ENCODE measurements at places on chromosomes 12 and 14.
A peak's percentile ranks its signal among the peaks of the same experiment; 100 is the strongest.

- no peak for DNase-seq
These were observed 53.9 kb upstream of the DCD start for GRCh38 chr12:54701940-54702592.

DNA sequence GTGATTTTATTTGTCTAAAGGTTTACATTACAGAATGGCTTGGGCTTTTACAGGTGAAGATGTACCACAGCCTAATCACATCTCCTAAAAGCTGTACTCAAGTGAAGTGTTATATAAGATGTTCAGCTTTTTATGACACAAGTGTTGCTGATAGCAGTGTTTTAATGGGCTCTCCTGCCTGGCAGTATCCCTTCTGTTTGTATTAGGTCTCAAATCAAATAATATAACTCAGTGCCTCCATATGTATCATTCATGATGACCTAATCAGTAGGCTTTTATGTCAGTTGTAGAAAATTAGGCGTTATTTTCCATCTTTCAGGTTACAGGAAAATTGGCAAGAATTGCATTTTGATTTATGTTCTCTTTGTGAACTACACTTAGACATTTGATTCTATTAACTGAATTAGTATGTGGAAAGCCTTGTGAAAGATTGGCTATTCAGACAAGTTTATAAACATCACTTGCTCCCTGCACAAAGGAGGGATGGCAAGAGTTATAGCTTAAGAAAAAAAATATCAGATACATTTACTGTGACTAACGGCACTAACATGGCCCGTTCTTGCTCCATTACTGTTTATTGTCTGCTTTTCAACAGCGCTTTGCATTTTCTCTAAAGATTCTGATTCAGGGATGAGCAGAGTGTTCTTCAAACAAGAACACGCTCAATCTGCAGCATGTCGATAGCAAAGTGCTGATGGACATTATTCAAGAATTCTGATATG, 143.7 kb upstream of the DIO2 start:
- DNase-seq: no peak

DNA sequence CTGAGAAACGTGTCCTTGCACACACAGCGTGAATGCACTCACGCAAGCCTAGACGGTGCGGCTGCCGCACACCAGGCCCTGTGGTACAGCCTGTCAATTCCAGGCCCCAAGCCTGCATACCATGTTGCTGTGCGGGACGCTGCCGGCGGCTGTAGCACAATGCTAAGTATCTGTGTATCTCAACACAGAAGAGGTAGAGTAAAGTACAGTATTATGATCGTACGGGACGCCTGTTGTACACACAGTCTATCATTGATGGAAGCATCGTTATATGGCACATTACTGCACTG, 45.0 kb downstream of the AMN start:
- no peak for DNase-seq

GRCh38 chr14:96251656-96252155, 4.3 kb upstream of the BDKRB1 start:
- no peak for DNase-seq

DNA sequence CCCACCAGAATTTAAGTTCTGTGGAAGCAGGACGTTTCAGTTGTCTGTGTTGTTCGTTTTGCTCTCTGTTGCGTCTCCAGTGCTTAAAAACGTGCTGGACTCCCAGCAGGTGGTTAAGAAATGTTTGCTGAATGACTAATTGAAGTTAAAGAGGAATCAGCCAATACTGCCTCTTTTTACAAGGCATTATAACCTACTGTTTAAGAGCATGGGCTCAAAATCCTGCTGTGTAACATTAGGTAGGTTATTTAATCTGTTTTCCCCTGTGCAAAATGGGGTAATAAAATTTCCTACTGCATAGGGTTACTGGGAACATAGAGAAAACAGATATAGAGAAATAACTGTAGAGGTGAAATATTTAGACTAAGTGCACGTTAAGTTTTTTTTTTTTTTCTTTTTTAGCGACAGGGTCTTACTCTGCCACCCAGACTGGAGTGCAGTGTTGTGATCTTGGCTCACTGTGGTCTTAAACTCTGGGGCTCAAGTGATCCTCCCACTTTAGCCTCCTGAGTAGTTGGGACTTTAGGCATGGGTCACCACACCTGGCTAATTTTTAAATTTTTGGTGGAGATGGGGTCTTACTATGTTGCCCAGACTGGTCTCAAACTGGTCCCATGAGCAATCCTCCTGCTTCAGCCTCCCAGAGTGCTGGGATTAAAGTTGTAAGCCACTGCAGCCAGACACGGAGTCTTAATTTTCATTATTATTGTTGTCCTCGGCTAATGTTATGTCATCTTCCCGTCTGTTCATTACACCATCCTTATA, 139.4 kb upstream of the PRICKLE1 start:
- no peak for DNase-seq

DNA sequence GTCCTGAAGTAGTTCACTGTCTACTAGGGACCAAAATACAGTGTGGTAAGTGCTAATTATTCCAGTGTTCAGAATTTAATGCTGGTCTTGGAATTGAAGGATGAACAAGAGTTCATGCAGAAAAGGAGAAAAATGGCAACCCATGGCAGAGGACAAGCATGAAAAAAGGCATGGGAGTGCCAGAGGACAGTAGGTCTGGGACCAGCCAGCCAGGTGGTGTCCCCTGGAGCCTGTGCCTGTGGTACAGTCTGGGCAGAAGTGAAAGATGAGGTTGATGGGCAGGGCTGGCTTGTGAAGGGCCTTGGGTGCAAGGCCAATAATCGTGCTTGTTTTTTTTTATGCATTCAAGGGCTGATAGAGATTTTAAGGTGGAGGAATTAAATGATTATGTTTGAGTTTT, 21.0 kb downstream of the C12orf75 start:
- no peak for DNase-seq

DNA sequence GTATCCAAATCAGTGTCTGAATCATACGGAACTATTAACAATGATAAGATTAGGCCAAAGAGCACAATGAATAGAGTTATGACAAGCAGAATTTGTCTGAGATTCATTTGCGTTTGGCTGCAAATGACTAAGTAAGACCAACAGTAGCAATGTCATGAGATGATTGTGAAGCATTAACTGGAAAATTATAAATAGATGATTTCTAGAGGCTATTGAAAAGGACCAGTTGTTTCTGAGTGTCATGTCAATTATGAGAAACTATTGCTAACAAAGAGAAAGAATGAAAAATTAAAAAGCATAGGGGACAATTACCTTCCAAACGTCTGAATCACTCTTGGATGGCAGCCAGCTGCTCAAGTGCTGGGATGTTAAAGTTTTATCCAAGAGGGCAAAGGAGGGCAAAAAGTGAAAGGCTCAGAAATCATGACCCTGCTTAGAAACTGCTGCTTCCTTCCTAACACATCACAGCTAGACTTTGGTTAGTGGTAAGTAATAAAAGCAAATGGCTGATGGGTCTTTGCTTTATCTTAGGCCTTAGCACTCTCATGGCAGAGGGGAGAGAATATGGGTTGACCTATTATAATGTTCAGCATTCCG, 89.0 kb downstream of the AKAP6 start:
- no peak for DNase-seq

DNA sequence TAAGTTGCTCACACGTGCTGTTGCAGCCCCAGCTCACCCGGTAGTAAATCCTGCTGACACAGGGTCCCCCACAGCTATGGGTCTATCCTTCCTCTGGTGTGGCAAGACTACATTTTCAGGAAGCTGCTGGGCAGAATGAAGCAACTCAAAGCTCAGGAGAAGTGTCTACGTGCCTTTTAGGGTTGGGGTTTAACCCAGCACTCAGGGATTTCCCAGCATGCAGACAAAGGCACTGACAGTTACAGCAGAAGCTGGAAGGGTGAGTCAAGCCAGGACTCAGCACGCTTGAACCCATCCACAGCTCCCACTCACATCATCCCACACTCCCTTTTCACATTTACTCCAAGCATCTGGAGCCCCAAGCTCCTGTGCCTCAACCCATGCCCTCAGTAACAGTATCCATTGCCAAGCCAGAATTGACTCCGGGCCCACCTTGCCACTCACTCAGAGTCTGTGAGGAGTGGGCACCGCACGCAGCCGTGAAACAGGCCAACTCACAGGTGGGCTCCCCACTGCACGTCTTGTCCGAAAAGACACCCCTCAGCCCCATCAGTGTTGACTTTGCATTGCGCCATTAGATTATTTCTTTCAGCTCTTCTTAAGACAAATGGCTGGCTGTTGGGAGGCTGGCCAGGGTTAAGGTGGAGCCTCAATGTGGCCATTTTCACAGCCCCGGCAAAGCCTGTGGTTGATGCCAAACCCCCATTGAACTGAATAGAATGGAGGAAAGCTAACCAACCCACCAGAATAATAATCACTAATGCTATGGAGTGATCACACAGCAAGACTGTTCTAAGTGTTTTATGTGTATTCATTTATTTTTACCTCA, 59.6 kb downstream of the ZFP36L1 start:
- DNase-seq: peak; percentile 55

DNA sequence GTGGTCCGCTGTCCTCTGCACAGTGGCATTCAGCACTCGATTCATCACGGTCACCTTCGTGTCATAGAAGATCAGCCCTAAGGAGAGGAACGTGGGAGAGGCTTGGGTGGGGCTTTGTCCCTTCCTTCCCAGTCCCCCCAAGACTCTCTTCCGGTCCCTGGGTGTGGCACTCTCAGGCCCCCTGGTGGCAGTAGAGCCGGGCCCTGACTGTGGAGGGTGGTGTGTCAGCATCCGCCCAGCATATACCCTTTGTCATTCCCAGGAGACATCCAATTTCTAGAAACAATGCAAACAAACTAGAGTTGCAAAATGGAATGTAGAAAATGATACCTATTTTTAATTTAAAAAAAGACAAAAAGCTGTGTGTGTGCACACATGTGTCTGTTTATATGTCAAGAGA, 45.0 kb downstream of the TRAFD1 start:
- no peak for DNase-seq

GRCh38 chr12:75865315-75865714, 166.3 kb downstream of the PHLDA1 start:
- DNase-seq: no peak

DNA sequence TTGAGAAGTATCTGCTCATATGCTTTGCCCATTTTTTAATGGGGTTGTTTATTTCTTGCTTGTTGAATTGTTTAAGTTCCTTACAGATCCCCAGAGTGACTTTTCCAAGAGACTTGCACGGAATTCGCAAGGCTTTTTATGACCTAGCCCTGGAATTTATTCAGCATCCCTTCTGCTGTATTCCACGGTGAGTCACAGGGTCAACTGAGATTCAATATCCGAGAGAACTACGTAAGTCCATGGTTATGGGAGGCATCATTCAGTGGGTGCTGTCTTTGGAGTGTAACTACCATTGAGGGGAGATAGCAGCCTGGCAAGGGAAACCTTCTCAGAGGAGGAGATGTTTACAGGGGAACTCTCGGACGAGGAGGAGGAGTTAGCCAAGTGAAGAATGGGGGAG, 20.9 kb upstream of the GPRC5A start:
- DNase-seq: no peak

- DNase-seq: no peak
These were observed 89.2 kb downstream of the OTOGL start for GRCh38 chr12:80188576-80188975.

DNA sequence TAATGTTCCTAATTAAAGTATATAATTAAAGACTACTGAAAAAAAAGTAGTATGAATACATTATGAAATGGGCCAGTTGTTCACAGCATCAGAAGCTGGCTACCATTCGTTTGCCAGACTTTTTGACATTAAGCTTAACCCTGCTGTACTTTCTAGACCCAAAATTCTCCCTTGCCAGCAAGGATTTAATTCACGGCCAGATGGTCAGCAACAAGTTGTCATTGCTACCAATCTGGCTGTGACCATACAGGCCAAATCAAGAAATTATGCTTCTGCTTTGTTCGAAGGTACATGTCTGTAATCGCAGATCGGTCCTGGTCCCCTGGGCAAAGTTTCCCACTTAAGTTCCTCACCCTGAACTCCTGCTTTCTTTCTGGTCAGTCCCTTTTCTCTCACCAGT, 217.7 kb upstream of the ATXN7L3B start:
- no peak for DNase-seq

- DNase-seq: no peak
These were observed 69.2 kb upstream of the PSMA6 start for GRCh38 chr14:35222872-35223466.

- DNase-seq: no peak
These were observed 77.2 kb downstream of the NAV3 start for GRCh38 chr12:77907936-77908335.

DNA sequence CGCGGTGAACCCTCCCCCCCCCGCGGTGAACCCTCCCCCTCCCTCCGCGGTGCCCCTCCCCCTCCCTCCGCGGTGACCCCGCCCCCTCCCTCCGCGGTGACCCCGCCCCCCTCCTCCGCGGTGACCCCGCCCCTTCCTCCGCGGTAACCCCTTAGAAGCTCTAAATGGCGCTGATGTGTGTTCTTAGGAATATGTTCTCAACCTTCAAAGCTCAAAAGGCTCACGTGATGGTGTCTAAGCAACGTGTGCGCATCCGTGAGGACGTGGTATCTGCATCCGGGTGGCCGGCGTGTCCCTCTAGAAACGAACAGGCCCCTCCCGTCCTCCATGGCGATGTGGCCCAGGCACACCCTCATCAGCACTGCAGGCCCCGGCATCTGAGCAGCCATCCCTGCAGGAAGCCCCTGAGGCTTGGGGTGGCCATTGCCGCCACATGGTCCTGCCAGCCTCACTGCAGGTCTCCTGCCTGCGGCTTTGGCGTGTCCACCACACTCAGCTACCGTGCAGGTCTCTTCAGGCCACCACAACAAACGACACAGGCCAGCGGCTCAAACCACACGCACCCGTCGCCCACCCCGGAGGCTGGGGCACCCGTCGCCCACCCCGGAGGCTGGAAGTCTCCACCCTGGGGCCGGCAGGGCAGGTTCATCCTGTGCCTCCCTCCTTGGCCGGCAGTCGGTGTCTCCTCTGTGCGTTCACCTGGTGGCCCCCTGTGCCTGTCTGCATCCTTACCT, 14.5 kb upstream of the FBRSL1 start:
- no peak for DNase-seq

GRCh38 chr12:662566-663292, 516 bp downstream of the NINJ2 start:
- DNase-seq: no peak

DNA sequence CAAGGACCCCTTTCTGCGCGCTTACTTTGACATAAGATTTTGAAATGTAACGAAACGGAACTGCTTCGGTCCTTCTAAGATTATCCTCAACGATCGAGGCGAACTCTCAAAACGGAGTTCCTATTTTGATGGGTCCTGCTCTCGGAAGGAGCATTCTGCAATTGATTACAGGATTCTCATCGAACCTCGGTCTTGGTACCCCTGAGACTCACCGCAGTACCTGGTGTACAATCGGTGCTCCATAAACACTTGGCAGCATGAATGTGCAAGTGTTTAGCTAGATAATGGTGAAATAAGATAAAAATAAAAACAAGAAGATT, 530 bp upstream of the NEMF start:
- DNase-seq: no peak

DNA sequence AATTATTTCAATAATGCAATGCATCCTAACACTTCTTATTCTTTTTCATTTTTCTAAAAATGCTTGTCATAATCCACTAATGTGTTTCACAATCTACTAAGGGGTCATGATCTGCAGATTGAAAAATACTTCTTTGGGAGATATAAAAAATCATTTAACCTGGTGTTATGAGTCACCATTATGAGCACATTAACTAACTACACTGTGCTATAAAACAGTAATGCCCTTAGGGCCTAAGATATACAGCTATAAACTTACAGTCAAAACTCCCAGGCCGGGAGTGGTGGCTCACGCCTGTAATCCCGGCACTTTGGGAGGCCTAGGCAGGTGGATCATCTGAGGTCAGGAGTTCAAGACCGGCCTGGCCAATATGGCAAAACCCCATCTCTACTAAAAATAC, 14.2 kb downstream of the ATXN2 start:
- no peak for DNase-seq

GRCh38 chr12:53267306-53267998, 647 bp upstream of the ESPL1 start:
- DNase-seq: no peak

Data from GM12878 (cell line).